ENCODE measurements at places on chromosomes 7 and 10. TPM values are rescaled to one million over a fixed set of nuclear protein-coding genes. Genes with fewer than 3 reads are reported as not detected.

GPR26 gene
- not detected for total RNA-seq

DNA sequence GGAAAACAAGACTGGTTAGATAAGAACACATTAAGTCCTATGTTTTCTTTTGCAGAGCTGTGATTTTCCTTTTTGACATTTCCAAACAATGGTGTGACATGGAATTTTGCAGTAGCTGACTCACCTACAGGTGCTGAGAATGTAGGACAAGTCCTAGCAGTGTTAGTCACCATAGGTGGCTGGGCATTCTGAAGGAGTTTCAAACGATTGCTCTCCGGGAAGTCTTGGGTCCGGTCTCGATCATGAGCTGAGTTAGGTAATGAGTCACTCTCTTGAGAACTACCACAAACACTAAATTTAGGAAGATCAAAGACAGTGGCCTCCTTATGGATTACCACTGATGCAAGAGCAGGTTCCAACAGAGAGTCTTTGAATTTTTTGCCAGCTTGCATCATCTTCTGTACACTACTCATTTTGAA is 3.6 kb downstream of the FIGNL1 start:
- peak; percentile 12 for DNase-seq

- peak; percentile 8 for DNase-seq
These were observed 12.7 kb upstream of the BTBD16 start for GRCh38 chr10:122258136-122259074.

GRCh38 chr7:120898715-120899499 is 41.0 kb upstream of the TSPAN12 start:
- no peak for DNase-seq

PPP1R17 gene
- total RNA-seq = not detected

- no peak for DNase-seq
These were observed 71.7 kb upstream of the TMEM106B start for GRCh38 chr7:12139416-12139815.

GRCh38 chr10:22518167-22518724 is 172.9 kb downstream of the SPAG6 start:
- no peak for DNase-seq

DNA sequence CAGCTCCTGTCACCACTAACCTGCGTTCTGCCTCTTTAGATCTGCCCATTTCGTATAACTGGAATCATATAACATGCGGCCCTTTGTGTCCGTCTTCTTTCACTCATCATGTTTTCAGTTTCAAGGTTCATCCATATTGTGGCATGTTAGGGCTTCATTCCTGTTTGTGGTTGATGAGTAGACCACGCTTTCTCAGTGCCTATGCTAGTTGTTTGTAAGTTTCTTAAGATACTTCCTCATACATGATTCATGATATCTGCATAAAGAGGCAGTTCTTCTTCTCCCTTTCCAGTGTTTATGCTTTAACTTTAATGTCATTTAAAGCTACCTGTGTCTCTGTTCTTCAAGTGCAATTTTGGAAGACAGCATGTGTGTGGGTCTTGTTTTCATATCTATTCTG is 79.5 kb upstream of the FAM20C start:
- no peak for DNase-seq

AZGP1 gene
- not detected for total RNA-seq

IGFBP1 gene
- not detected for total RNA-seq

DNA sequence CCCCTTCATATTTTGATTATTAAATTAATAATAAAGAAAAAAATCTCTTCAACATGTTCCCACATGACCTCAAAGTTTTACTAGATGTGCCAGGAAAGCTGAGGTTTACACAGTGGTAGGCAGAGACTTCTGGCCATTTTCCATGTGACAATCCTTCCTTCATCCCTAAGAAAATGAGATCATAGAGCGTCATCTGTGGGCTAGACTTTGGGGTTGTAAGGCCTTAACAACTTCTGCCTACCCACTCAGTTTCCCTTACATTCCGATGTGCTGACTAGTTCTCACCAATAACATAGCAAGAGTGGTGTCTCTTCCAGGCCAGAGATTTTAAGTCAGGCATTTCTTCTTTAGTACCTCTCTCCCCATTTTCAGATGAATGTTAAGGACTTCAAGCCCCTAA is 171.1 kb upstream of the PHF14 start:
- no peak for DNase-seq

WASHC2C gene
- 21.6 TPM for total RNA-seq

GRCh38 chr7:159093351-159093971 is 51.2 kb downstream of the VIPR2 start:
- DNase-seq = no peak

- no peak for DNase-seq
These were observed 220.0 kb upstream of the LRRN3 start for GRCh38 chr7:110870926-110871325.

MMP21 gene
- total RNA-seq = not detected

SEMA3D gene
- total RNA-seq = not detected

DNA sequence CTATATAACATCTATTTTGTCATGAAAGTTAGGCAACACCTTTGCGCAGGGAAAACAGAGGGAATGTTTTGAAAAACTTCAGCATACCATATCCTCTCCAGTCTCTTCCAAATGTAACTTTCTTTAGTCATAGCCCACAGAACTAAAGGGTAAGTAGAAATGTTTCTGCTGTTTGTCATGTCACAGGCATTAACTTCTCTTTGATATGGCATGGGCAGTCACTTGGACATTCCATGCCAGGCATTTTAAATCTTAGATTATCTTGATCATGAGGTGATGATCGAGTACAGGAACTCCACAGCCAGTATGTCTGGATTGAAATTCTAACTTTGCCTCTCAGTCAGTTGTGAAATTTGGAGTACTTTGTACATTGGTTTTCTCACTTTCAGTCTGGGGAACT is 27.5 kb upstream of the ETV1 start:
- DNase-seq = no peak

- no peak for DNase-seq
These were observed 6.1 kb upstream of the GRK5 start for GRCh38 chr10:119201233-119201632.

DCLRE1A gene
- total RNA-seq = 15.1 TPM

- DNase-seq = peak; percentile 54
These were observed 10.4 kb upstream of the ZNF485 start for GRCh38 chr10:43595739-43596298.

DNA sequence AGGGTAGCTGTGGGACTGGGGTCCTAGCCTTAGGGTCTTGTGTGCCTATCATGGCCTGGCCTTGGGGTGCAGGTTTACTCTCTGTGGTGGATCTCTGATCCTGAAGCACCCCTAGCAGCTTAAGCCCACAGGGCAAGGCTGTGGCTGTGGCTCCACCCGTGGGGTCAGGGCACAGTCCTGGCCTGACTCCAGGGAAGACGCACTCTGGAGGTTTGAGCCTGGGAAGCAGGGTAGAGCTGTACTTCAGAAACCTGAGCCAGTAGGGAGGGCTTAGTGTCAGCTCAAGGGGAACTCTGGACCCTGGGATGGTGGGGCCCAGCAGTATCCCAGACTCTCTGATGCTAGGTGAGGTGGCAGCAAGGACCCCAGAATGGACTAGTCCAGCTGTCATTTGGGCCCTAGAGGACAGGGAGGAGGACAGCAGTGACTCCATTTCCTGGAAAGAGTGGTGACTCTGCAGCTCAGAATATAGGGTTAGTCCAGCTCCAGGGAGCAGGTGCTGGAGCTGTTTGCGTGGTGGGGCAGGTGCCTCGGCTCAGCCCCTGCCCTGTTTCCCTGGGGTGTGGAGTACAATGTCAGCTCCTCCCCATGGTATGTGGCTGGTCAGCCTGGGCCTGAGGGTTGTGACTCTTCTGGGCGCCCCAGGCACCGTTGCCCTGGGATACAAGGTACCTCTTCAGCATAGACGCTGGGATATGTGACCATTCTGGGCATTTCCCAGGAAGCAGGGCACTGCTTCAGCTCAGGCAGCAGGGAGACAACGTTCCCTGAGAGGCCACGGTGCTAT is 15.8 kb downstream of the GTPBP4 start:
- no peak for DNase-seq

DDC gene
- 1.2 TPM for total RNA-seq

- DNase-seq = no peak
These were observed 204.1 kb upstream of the KMT2E start for GRCh38 chr7:104809906-104810305.

GRCh38 chr7:99027841-99028240 is 116.1 kb downstream of the SMURF1 start:
- no peak for DNase-seq

HHEX gene
- 0.58 TPM for total RNA-seq

DNA sequence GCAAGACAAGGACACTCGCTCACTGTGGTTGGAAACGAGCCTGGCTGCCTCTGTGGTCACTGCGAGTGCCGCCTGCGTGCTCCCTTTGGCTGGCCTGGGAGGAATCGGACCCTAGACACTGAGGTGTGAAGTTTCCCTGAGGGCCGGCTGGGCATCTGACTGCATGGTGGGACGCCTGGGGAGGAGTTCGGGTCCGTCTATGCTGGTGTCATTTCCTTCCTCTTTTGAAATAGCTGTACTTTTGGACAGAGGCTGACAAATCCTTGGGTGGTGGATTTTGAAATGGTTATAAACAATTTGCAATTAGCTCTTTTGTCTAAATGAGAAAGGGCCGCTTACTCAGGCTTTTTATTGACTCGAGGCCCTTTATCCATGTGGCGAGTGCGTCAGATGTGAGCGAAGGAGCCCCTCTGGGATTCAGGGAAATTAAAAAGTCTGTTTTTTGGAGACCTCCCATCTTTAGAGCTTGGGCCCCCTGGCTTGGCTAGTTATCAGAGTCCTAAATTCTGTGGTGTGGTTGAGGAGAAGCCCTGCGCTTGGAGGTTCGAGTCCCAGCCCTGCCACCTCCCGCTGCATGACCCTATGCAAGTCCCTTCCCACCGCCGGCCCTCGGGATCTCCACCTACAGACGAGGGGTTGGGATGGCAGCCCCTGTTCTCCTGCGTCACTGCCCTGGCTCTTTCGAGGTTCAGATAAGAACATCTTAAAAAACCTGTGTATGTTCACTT is 147.1 kb downstream of the RGS10 start:
- no peak for DNase-seq

GRCh38 chr10:68474021-68474420 is 2.2 kb upstream of the DNA2 start:
- no peak for DNase-seq

H2BK1 gene
- not detected for total RNA-seq
